Vagina (tissue), 2 donors: ENCODE measurements at places on chromosomes 4 and X.

DNA sequence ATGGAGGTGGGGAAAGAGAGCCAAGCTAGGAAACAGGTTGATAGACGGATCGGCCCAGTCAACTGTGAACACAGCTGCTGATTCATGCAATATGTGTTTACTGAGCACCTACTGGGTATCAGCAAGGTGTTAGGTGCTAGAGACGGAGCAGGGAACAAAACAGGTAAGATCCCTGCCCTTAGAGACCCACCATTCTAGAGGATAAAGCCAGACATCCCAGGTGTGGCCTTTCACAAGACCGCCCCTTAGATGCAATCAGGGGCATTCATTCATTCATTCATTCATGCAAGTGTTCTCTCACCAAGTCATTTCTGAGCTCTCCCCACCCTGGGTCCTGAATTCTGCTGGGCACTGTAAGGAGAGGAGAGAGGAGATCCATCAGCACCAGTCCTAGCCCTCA, 20.2 kb upstream of the MTM1 start:
- no peak for DNase-seq

DNA sequence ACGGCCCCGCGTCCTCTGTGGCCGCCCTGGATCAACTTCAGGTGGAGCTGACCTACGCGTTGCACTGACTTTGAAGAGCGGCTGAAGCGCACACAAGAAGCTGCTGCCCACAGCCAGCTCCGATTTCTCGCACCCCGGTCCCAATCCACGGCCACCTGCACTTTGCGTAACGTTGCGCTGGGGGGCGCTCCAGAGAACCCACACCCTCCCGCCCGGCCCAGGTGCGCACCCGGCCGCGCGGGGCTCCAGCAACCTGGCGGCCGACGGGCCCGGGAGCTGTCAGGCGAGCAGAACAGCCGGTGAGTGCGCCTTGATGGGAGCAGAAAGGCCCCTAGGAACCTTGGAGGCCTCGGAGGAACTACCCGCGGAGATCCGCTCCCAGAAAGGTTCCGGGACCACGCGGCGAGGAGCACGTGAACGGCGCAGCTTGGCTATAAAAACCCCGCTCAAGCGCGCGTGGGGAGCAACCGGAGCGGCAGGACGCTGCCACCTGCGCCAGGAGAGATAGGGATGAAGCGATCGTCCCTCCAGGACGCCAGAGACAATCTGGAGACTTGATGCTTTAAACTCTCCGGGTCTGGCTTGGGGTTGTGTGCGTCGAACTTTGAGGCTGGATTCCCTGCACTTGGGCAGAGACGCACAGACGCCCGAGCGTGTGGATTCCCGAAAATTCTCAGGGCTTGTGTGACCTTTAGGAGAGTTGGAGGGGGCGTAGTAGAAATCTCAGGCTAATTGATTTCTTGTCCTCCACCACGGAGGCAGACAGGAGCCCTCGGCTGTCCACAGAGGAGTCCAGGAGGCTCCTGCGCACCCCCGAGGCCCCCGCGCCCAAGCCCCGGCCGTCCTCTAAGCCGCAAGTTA, 591 bp upstream of the NWD2 start:
- DNase-seq, result no peak

GRCh38 chr4:3712112-3712805, 53.9 kb upstream of the ADRA2C start:
- DNase-seq, result no peak

- DNase-seq, result no peak
These were observed 165.0 kb upstream of the GABRA2 start for GRCh38 chr4:46554760-46555465.

DNA sequence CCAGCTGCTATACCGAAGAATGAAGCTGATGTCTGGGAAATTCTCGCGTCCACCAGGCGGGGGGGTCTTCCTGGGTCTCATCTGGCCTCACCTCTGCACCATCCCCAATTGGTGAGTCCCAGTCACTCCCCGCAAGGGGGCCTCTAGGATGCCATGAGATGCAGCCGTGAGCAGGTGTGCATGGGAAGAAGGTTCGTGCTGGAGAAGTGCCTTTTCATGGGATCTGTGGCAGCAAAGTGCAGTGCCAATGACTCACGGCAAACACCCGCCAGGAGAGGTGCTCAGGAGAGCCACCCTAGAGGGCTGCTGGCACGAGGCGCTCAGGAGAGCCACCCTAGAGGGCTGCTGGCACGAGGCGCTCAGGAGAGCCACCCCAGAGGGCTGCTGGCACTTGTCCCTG, 55.1 kb downstream of the CPZ start:
- DNase-seq, result no peak

DNA sequence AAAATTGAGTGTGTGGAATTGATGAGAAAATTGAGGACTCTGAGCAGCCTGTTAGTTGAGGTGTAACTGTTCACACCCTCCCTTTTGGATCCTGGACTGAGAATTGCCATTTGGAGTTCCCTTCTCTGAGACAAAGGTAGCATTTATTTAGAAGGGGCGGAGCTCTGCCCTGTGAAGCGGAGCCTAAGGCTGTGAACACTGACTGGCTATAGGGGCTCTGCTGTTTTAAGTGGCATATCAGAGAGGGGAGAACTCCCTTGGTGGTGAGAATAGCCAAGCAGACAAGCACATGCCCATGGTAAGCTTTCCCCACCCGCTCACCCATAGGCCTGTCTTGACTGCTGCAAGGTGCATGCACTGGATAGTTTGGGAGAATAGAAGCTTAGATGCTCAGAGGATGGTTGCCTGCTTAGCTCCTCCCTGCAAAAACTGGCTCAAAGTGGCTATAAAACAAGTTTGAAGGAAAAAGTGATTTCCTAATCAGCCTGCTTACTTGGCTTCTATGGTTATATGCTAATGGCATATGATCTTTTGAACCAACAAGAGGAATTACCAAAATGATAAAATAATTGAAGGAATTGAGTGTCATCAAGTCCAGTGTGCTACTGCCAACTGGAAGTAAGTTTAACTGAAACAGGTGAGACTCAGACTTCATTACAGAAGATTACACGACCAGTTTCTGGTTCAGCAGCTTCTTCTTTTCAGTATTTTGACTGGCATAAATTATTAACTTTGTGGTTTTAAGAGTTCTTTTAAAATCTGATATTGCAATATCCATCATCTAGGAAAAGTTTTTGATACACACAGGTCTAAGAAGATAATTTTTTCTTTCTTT, 108.4 kb downstream of the AFF1 start:
- no peak for DNase-seq

GRCh38 chrX:141176586-141177451, at the start of gene LDOC1:
TSS of gene LDOC1 (minus strand) at chrX:141177129. CDS start at chrX:141177021, 108 bp downstream.
- DNase-seq, result no peak
